ENCODE measurements at places on chromosomes 3 and 15.
A peak's percentile ranks its signal among the peaks of the same experiment; 100 is the strongest.

DNA sequence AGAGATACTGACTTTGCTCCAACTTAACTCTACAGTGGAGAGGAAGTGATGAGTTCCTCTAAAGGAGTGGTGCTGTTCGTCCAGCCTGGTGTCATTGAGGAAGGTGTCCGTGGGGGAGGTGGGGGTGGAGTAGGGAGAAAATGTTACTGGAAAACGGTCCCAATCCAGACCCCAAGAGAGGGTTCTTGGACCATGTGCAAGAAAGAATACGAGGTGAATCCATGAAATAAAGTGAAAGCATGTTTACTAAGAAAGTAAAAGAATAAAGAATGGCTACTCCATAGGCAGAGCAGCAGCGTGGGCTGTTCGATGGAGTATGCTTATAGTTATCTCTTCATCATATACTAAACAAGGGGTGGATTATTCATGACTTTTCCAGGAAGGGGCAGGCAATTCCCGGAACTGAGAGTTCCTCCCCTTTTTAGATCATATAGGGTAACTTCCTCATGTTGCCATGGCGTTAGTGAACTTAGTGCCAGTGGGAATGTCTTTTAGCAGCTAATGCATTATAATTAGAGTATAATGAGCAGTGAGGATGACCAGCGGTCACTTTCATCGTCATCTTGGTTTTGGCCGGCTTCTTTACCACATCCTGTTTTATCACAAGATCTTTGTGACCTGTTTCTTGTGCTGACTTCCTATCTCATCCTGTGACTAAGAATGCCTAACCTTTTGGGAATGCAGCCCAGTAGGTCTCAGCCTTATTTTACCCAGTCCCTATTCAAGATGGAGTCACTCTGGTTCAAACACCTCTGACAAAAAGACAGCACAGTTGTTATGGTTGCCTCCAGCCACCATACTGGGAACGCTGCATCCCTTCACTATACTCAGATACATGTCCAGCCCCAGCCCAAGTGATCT, 38.6 kb downstream of the CLEC3B start:
- peak; percentile 31 for DNase-seq

DNA sequence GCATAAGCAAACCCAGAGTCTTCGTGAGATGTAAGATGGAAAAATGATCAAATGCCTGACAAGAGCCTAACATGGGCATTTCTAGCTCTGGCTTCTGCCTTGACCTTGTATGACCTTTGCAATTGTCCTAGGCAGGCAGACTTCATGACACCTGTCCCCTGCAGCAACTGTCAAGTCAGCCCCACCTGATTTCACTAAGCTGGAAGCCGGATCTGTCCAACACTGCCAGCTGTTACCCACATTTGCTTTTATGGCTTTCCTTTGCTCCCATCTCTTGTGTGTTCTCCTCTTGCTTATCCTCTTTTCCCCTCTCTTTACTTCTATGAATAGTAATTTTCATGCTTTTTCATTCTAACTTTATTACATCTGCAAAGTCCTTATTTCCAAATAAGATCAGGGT, 48.5 kb upstream of the TNIK start:
- no peak for DNase-seq

GRCh38 chr15:56491110-56491722, 26.3 kb upstream of the MNS1 start:
- DNase-seq = peak; percentile 68

GRCh38 chr3:3801494-3801841, 2.2 kb downstream of the LRRN1 start:
- DNase-seq = no peak

DNA sequence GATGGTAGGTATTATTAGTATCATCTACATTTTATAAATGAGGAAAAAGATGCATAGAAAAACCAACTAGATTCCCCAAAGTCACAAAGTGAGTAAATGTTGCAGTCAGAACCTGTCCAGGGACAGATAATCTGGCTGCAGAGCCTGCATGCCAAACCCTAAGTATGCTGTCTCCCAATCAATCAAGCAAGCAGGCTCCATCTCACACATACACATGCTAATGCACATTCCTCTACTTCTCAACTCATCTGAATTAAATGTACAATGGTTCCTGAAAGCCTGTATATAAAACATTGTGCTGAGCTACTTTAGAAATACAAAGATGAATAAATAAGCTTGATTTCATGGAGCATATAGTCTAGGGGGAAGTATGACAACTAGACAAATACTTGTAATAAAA, 101.0 kb downstream of the CBLB start:
- no peak for DNase-seq

DNA sequence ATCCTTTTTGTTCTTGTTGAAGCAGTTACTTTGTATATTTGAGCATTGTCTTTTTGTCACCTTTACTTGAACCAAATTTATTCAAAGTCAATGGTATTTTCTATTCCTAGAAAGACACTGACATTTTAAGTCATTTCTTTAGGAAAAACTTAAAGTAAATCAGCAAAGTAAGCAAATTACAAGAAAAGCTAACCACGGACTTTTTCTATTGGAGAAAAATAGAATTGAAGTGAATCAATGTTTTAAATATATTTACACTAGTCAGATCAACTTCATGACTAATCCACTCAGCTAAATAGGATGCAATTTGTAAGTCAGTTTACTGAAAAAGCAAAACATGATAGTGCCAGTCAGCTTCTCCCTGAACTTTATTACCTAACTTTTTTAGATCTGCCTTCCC, 733.8 kb upstream of the ALCAM start:
- DNase-seq = no peak

GRCh38 chr3:45950131-45950530, 6.9 kb downstream of the CXCR6 start:
- DNase-seq = no peak

- DNase-seq = no peak
These were observed 2.4 kb downstream of the PML start for GRCh38 chr15:73996939-73997338.

GRCh38 chr3:64924961-64925360, 237.2 kb upstream of the ADAMTS9 start:
- peak; percentile 22 for DNase-seq

GRCh38 chr15:80985981-80986380, 3.6 kb downstream of the MESD start:
- DNase-seq = no peak

DNA sequence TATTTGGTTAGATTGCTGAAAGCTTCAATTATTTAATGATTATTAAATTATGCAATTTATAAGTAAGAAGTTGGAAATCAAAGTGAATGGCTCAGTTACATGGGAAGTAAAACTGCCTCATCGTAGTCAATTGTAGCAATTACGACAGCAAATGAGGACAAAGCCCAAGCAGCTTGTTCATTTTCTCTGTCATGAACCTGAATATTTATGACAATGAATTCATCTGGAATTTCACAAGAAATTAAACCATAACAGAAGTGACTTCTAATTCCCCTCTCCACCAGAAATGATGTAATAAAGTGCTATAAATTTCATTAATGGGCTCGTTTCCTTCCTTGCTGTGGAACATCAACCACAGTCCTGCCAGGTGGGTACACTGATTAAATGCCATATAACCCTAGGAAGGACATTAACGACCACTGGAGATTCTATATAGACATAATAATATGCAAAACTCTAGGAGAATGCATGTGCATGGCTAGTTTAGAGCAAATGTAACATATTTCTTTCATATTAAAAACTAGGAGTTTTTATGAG, 273.8 kb upstream of the DCBLD2 start:
- DNase-seq = no peak

GRCh38 chr3:197686899-197687298, 49.8 kb downstream of the RUBCN start:
- no peak for DNase-seq

DNA sequence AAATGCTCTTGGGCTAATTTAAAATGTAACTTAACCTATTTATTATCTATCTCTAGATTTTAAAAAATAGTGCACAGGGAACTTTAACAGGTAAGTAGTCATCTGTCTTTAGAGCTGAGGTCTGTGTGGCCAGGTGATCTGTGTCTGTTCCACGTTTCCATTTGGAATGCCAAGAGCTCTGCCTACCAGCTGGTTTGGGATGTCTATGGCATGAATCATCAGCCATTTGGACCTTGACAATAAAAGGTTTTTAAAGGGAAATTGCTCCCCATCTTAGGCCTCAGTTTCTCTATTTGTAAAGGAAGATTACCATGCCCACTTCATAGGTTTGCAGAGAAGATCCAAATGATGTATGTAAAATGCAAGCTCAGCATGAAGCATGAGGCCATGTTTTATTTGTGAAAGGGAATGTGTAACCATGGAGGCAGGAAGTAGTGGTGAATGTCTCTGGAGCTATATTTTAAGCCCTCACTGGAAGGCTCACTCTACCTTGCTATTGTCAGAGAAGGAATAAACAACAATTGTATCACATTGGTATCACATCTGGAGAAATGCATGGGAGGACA, 548.1 kb upstream of the LMCD1 start:
- DNase-seq = no peak

GRCh38 chr3:20076296-20076997, 36.2 kb downstream of the KAT2B start:
- no peak for DNase-seq

GRCh38 chr3:42306499-42306898, 40.5 kb upstream of the CCK start:
- DNase-seq = no peak

DNA sequence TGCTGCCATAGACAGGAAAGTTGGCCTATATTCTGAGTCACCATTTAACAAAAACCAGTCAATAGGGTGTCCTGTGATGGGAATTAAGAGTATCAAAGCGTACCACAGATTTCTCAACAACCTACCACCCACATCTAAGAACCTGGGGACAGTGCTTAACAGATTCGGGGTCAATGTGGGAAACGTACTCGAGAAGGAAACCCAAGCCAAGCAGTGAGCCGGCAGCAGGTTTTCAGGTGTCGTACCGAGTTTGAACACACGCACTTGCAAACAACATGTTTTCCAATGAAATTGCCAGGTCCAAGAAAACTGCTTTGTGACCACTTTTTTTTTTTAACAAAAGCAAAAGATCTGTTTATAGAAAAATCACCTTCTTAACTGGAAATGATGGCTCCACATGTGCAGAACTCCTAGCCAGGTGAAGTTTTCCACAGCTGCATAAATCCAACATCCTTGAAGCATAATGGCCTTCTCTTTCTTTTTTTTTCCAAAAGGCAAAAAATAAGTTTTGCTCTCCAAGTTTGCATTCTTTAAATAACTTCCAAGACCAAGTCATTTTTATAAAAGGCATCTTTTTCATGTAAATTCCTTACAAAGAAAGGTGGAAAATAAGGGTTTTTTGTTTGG, 45.7 kb downstream of the ADAMTS17 start:
- DNase-seq = no peak

DNA sequence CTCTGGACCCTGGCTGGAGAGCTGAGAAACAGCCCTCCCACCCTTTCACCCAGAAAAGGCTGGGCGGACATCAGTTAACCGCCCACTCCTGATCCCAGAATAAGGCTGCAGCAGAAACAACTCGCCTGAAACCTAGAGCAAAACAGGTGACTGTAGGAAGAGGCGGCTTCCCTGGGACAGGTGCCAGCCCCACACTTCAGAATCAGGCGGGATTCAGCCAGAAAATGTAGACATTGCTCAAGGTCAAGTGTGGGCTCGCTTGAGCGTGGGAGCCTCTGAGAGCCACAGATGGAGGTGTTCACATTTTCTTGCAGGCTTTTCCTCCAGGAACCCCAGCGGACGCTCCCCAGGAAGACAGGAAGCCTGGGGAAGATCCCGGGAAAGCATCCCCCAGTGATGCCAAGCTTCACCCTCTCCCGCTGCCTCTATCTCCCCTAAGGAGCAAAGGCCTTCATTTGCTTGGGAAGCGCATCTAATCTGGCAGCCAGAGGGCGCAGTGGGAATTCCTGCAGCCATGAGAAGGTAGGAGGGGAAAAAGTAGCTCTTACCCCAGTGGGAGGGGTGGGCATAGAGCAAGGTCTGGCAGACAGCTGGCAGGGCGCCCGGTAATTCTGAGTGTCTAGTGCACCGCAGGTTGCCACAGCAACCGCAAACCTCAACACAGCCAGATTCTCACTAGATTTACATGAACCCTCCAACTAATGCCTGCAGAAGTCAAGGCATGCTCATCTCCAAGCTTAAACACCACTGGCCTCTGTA, 77.7 kb downstream of the OCA2 start:
- peak; percentile 94 for DNase-seq

DNA sequence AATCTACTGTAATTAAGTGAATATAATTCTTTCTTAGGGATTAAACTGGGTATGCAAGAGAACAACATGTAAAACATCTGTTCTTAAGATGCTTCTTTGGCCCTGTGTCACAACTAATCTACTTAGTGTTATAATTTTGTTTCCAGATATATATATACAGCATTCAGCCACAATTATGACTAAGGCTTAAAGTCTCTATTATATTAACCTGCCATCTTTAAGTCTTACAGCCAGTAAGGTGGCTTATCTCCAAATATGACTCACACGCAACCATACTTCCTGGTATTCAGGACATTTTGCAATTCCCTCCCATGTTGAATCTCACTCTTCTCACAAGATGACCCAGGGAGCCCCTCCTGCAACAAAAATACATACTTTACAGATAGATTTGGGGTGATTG, 6.6 kb upstream of the KBTBD8 start:
- DNase-seq = peak; percentile 32

GRCh38 chr3:23402728-23403492, 199.8 kb downstream of the UBE2E2 start:
- DNase-seq = no peak

DNA sequence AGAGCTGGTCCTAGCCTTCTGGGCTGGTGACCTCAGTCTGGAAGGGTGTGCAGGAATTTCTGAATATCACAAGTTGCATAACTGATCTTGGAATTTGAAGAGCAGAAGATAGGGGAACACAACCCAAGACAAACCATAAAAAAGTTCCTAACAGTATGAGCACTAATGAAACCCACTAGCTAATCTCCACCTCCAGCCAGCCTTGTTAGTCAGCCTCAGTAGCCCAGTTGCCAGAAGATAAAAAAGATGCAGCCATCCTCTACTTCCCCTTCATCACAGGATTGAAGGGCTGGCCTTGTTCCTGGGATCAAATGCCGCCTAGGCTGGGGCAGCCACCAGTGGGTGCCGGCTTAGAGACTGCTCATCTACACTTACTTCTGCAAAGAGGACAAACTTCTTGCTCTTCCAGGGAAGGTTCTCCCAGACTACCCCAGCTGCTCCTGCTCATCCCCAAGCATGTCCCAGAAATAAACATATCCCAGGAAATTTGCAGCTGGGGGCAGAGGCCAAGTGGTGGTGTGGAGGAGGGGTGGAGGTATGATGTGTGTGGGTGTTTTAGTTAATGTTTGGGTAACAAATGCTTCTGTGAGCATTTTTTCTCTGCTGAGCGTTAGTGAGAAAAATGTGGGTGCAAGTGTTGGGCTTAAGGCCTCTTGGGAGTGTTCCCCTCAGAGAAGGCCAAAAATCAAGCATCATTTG, 9.2 kb upstream of the ITGA11 start:
- peak; percentile 44 for DNase-seq

GRCh38 chr3:124792341-124793040, 62.2 kb downstream of the UMPS start:
- peak; percentile 68 for DNase-seq

DNA sequence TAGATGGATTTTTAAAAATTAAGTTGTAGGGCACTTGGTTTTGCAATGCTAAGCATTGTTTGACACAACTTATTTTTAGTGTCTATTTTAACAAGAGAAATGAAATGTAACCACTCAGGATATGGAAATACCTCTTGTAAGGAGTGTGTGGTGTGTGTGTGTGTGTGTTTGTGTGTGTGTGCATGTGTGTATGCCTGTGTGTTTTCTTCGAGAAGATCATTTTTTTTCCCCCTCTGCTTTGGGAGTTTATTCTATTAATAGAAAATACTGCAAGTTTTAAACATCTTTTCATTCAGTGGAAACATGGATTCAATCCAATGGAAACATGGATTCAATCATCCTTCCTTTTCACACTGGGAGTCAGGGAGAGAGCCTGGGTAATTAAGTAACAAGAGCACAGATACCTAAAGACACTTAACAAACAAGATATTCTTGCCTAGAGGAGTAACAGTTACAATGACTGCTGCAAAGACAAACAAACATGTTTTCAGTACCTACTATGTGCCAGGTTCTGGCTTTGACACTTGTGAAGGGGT, 567.2 kb upstream of the TBL1XR1 start:
- DNase-seq = peak; percentile 86
